ENCODE measurements at places on chromosomes 7 and 10.
A peak's percentile ranks its signal among the peaks of the same experiment; 100 is the strongest.

GRCh38 chr10:32971536-32972091 lies 13.6 kb upstream of the ITGB1 start:
- DNase-seq = no peak

DNA sequence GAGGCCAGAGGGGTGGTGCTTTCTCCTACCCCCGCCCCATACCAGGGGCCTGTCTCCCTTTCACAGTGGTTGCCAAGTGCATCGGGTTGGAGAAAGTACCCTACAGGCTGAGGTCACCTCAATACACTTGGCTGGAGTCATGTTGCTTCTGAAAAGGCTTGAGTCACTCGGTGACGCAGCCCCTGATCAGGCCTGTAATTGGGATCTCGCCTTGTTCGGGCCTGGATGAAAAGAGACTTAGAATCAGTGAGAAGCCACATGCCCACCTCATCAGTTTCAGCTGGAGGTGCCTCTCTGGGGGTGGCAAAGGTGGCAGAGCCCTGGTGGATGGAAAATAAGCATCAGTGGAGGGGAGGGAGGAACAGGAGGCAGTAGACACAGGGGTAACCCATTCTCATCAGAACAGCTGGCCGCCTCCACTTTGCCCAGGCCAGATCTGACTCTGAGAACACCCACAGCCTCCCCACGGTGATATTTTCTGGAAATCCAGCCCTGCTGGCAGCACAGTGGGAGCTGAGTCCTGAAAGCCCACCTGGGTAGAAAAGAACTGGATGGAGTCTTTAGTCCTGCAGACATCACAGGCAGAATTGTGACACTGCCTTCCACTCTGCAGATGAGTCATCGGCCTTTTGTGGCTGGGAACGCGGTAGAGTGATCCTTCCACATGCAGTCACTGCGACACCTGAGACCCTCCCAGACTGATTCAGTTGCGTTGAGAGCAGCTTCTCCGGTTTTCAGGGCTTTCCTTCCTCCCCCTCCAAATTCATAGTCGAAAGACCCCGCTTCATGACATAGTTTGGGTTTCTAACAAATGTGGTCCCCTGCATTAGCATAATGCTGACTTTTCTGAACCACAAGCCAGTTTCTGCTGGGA lies 108.0 kb downstream of the GRK5 start:
- peak; percentile 36 for DNase-seq

DNA sequence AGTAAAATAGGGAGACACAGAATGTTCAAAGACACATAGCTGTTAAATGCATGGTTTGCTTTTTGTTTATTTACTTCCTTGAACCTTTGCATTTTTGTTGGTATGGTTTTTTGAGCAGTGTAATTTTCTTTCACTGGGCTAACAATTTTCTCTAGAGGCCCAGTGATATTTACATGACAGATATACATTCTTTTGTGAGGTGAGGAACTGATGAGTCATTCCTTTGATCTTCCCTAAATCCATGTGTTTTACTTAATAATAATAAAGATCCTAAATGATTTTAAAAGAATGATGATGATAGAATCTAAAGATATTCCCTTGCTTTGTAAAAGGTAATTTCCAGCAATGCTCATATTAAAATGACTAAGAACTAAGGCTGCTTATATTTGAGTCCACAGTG lies 188.5 kb upstream of the ANK3 start:
- DNase-seq = peak; percentile 9

DNA sequence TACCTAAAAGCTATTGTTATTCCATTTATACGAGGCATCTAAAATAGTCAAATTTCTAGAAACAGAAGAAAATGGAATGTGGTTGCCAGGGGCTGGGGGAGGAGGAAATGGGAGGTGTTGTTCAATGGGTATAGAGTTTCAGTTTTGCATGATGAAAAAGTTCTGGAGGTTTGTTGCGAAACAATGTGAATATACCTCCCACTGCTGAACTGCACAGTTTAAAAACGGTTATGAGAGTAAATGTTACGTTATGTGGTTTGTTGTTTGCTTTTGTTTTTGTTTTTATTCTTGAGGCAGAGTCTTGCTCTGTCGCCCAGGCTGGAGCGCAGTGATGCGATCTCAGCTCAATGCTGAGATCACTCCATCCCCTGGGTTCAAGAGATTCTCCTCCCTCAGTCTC lies 64.9 kb upstream of the NRBF2 start:
- DNase-seq = no peak

GRCh38 chr7:90877201-90877600 lies 281.1 kb downstream of the CDK14 start:
- no peak for DNase-seq

GRCh38 chr7:92496876-92497275 lies 19.1 kb upstream of the ERVW-1 start:
- no peak for DNase-seq

DNA sequence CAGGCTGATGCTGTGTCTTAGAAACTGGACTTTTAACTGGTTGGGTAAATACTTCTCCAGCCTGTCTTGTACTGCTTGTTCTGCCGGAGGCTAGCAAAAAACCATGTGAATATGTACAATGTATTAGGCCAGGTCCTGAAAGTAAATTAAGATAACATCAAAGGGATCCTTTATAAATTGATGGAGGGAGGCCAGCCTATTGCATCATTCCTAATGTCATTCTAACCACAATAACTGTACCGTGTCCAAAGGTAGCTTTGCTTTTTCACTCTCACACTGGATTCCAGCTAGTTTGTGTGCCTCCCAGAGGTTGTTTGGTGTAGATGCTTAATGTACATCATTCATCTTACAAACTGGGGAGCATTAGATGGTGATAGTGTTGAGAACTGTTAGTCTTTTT lies 91.2 kb upstream of the SEM1 start:
- DNase-seq = peak; percentile 45

GRCh38 chr7:92423710-92424131 lies 23.6 kb upstream of the GATAD1 start:
- DNase-seq = no peak

- no peak for DNase-seq
Observed at GRCh38 chr7:86407291-86407690, 236.4 kb upstream of the GRM3 start.

GRCh38 chr7:94375691-94376090 lies 19.0 kb upstream of the COL1A2 start:
- DNase-seq = peak; percentile 78

DNA sequence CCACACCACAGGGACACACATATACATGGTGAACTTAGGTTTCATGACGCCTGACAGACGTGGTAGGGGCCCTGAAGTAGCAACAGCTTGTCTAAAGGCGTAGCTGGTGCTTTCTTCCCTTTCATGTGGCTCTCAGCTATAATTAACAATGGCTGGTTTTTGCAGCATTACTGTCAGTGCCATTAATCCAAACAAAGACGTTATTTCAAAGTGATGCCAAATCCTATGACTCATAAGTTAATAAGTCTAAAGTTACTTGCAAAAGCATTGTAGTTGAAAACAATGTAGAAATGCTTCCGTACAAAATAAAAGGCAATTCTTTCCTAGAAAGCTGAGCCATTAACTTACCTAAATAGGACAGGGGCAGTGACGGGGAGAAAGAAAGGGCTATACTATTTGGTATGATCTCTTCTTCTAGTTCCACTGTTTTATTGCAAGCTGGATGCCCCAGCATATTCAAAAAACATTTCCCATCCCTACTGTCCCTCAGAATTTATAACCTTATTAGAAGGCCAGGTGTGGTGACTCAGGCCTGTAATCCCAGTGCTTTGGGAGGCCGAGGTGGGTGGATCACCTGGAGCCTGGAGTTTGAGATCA lies 105.4 kb downstream of the ODAD2 start:
- DNase-seq = peak; percentile 34

- no peak for DNase-seq
Observed at GRCh38 chr7:151637781-151638261, 118.1 kb upstream of the RHEB start.

DNA sequence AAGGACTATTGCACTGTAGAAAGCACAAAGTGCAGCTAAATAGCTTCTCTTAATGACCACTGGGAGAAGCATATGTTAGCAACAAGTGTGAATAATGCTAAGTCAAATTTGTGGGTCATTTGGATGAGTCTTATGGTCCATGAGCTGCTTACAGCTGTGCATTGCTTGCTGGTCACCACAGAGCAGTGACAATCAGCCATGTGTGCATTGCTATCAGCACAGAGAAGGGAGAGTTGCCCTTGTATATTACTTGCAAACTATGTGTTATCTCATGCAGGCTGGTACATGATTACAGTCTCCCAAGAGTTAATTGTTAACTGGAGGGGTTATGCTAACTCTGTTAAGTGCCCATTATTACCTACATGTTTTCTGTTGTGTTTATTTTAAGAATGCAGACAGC lies 25.7 kb downstream of the MRPS33 start:
- DNase-seq = no peak

GRCh38 chr10:102040305-102041050 lies 15.5 kb downstream of the ARMH3 start:
- no peak for DNase-seq

GRCh38 chr7:146948703-146949102 lies 832.1 kb downstream of the CNTNAP2 start:
- DNase-seq = no peak

DNA sequence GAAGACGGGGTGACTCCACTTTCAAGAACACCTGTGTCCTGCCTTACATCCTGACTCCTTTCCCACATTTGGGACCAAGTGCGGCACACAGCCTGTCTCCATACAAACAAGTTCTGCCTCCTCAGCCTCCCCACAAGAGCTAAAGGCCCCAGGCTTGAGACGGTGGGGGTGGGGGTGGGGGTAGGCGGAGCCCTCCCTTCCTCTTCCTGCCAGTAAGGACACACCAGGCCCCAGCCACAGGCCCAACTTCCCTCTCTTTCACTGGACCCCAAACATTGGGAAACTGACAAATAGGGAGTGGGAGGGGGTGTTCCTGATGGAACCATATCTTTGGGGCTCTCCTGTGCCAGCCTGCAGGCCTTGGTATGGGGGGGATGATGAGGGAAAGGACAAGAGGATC lies 4.6 kb downstream of the CDK5 start:
- DNase-seq = no peak

DNA sequence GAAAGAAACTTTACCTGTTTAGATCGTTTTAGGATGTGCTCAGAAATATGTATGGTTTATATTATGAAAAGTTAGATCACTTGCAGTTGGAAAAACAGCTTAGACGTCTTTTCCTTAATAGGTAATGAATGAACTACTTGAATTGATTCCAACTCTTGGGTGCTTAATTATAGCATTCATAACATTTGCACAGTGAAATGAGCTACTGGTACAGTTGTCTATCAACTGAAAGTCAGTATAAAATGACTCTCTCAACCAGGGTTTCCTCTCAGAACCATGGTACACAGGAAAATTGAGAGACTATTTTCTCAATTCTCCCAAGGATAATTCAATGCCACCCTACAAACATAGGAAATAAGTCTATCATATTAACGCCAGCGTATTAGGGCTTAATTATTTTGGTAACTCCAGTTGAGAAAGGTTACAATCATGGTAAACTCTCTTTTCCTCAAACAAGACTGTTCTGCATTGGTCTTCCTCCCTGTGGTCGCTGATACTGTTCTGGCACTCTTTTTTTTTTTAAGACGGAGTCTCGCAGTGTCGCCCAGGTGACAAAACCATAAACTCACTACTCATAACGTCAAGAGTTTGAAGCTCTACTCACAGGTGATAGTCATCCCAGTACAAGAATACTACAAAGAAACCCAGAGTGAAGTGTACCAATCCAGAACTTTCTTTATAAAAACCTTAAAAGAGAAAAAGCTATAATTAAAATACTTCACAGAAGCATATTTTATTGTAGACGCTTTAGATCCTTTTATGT lies 2.0 kb downstream of the ANLN start:
- no peak for DNase-seq

DNA sequence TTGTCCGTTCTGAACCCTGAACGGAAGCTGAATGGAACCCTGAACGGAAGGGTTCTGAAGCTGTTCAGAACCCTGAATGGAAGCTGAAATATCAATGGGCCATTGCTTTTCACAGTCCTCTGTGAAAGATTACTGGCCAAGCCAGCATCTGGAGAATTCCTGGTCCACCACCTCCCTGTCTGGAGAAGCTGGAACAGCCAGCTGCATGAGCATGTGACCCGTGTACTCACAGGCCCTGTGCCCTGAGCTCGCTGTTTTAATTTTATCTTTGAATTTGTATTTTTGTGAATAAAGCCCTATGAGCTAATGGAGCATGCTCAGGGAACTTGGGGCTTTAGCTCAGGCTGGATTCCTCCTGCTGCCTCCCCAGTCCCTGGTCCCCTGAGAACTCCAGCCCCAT lies 37.2 kb downstream of the HTRA1 start:
- DNase-seq = no peak

GRCh38 chr7:11213266-11213665 lies 239.6 kb downstream of the PHF14 start:
- no peak for DNase-seq

- no peak for DNase-seq
Observed at GRCh38 chr7:159119026-159119741, 25.5 kb downstream of the VIPR2 start.

GRCh38 chr7:40072268-40072667 lies 62.2 kb downstream of the MPLKIP start:
- DNase-seq = no peak

DNA sequence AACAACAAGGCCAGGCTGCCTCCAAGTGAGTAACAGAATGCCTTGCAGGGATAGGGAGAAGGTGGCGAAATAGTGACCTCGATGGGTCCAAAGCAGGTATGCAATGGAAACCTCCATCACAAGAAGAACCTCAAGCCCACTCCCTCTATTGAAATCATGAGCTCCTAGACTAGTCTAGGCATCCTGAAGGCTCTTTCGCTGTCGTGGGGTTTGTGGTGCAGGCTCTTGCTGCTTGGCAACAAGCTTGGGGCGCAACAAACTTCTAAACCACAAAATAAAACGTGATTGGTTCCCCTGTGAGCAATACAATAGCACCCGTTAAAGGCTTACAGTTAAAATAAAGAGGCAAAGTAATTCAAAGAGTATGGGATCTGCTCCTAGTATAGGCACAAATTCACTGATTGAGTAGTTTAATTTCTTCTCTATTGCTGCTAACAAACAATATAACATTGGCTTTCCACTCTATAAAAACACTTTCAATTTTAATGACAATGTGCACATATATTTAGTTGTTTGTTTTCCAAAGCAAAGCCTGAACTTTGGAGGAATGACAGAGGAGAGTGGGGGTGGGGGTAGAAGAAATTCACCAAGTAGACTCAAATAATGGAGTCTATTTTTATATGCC lies 64.1 kb downstream of the C10orf67 start:
- no peak for DNase-seq

- no peak for DNase-seq
Observed at GRCh38 chr7:129993275-129993674, 40.5 kb upstream of the UBE2H start.

DNA sequence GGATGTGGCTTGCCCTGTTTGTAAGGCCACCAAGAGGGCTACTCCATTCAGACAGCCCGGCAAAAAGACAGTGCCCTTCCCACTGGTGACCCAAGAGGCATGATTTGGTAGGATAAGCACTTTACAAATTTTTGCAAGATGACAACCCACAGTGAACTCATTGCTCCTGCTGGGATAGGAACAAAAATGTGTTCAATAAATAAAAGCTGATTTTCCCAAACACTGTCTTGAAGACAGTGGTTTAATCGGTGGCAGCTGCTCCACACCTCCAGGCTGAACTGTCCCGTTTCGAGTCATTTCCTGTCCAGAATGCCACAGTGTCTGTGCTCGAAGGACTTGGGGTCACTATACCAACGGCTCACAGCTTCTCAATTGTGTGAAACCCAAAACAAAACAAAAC lies 45.1 kb upstream of the NPTX2 start:
- DNase-seq = no peak

Measured in COLO829 (cell line).